Adrenal gland (tissue), 19 donors: ENCODE measurements at places on chromosomes 16 and 17. TPM values are rescaled to one million over a fixed set of nuclear protein-coding genes. Genes with fewer than 3 reads are reported as not detected.

GRCh38 chr17:8338753-8339140, 893 bp upstream of the ODF4 start:
- DNase-seq, result no peak
- H3K4me1 ChIP-seq, result no peaks in the 10 kb centered on the region
- no peaks in the 10 kb centered on the region for H3K27me3 ChIP-seq
- no peaks in the 10 kb centered on the region for H3K36me3 ChIP-seq

Gene CARD14
- total RNA-seq, result 1.1 TPM

GRCh38 chr17:48241131-48241591, 133.6 kb downstream of the SNX11 start:
- H3K27ac ChIP-seq, result no peak overlapping the region
- H3K4me3 ChIP-seq, result no peak overlapping the region
- H3K27me3 ChIP-seq, result no peaks in the 10 kb centered on the region
- no peaks in the 10 kb centered on the region for H3K36me3 ChIP-seq

DNA sequence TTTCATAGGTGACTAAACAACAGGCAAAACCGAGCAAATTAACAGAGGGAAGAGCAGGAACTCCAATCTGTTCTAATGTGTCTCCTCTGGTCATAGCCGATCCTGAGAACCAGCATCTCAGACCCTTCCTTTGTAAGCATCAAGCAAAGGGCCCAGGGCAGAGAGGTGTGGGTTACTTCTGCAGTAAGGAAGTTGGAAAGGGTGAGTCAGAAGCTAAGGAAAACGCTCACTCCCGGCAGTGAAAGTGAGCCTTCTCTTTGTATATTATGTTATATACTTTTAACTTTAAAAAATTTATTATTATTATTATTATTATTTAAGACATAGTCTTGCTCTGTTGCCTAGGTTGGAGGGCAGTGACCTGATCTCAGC, 77.7 kb downstream of the MRM3 start:
- no peak overlapping the region for H3K27ac ChIP-seq
- H3K4me3 ChIP-seq, result no peak overlapping the region
- DNase-seq, result no peak
- no peaks in the 10 kb centered on the region for H3K4me1 ChIP-seq
- H3K27me3 ChIP-seq, result no peaks in the 10 kb centered on the region

Gene SOX9
- 5.7 TPM for total RNA-seq

DNA sequence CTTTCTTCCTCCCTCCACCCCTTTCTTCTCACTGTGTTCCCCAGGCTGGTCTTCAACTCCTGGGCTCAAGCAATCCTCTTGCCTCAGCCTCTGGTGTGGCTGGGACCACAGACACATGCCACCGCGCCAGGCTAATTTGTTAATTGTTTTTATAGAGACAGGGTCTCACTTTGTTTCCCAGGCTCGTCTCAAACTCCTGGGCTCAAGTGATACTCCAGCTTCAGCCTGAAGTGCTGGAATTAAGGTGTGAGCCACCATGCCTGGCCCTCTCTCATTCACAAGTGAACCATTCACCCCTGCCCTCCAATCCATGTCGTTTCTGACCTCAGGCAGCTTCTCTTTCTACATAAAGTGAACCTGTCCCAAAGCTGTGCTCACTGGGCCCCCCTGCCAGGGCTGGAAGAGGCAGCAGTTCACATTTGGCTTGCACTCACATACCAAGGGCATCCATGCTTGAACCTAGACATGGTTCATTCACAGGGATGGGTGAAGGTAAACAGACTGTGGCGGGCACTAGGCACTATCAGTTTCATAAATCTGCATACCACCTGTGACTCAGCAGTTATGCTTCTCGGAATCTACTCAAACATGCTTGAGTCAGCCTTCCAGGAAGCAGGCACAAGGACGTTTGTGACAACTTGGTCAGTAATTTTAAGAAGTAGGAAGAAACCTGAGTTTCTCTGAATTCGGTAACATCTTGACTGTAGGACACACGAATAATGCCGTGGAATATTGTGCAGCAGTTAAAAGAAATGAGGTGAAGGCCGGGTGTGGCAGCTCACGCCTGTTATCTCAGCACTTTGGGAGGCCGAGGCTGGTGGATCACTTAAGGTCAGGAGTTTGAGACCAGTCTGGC, 6.0 kb upstream of the RNF213 start:
- no peak overlapping the region for H3K4me3 ChIP-seq
- peaks cover 14% of the 10 kb centered on the region for H3K4me1 ChIP-seq
- H3K27ac ChIP-seq, result peak overlapping the region; percentile 85
- H3K27me3 ChIP-seq, result no peaks in the 10 kb centered on the region
- peak; percentile 84 for DNase-seq

DNA sequence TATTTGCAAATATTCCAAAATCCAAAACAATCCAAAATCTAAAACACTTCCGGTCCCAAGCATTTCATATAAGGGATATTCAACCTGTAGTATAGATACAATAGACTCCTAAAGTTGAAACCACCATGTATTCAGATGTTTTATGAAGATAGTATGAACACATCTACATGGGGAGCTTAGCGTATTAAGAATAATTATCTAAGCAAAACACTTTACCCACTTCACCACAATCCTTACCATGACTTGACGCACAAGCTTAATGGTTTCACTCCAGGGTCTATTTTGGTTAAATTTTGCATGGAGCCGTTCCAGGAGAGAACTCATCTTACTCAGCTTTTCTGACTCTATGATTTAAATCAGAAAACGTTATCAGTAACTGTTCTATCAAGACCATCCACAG, 3.5 kb downstream of the MED1 start:
- peaks cover 19% of the 10 kb centered on the region for H3K4me1 ChIP-seq
- no peaks in the 10 kb centered on the region for H3K27me3 ChIP-seq
- DNase-seq, result no peak
- no peak overlapping the region for H3K4me3 ChIP-seq

DNA sequence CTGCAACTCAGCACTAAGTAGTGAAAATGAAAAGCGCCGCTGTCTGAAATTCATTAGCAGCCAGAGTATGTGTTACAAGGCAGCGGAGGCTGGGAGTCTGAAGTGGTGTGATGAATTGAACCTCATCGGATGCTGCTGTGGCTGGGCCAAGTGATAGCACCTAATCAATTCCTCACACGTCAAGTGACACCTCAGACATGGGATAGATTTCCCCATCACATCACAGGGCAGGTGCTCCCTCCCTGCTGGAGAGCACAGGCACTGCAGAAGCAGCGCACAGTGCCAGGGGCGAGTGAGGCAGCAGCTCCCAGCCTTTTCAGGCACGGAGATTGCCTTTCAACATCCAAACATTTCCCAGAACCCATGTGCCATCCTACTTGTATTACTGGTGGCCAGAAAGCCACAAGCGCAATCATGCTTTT, 32.2 kb downstream of the DRC3 start:
- H3K36me3 ChIP-seq, result no peaks in the 10 kb centered on the region
- H3K4me3 ChIP-seq, result no peak overlapping the region
- DNase-seq, result no peak
- no peaks in the 10 kb centered on the region for H3K27me3 ChIP-seq
- no peaks in the 10 kb centered on the region for H3K4me1 ChIP-seq
- H3K27ac ChIP-seq, result no peak overlapping the region

DNA sequence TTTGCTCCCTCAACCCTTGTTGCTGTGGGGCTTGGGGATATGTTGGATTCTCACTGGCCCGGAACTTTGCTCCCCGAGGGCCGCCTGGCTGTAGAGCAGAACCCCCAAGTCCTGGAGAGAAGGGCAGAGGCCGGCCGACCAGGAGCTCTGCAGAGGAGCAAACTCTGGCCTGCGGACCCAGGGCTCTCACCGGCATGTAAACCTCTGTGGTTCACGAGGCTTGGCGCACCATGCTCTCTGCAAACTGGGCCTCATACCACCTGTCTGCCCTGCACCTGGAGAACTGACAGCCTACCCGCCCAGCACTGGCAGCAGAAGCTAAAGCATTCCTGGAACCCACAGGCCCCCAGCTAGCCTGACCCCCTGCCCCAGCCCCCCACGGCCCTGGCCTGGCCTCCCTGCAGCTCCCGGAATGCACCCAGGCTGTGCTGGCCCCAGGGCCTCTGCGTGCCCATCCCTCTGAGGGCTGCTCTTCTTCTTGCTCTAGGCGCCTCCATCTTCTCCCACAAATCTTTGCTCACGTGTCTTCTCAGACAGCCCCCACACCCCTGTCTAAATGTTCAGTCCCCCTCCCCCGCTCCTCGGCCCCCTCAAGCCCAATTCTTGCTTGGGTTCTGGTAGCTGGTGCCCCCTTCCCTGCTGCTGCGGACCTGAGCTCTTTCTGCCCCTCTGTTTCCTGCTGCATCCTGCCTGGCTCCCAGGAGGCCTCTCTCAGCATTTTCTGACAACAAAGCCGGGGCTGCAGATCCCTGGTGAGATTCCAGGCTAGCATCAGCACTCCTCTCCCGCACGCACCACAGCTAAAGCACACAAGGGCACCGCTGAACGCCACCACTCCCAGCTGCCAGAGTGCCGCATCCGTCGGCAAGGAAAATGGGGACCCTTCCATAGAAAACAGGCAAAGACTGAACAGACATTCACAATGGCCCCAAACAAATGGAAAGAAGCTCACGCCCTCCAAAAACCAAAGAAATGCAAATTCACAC, 23.3 kb downstream of the ACTG1 start:
- H3K27ac ChIP-seq, result no peak overlapping the region
- no peaks in the 10 kb centered on the region for H3K36me3 ChIP-seq
- no peak overlapping the region for H3K4me3 ChIP-seq
- DNase-seq, result no peak
- H3K27me3 ChIP-seq, result no peaks in the 10 kb centered on the region

- no peaks in the 10 kb centered on the region for H3K27me3 ChIP-seq
- no peak overlapping the region for H3K4me3 ChIP-seq
- no peaks in the 10 kb centered on the region for H3K36me3 ChIP-seq
- H3K27ac ChIP-seq, result no peak overlapping the region
- no peak for DNase-seq
These were observed 40.1 kb downstream of the NLRC5 start for GRCh38 chr16:57029161-57030160.

Gene WFIKKN2
- 1.4 TPM for total RNA-seq

- H3K27ac ChIP-seq, result no peak overlapping the region
- H3K36me3 ChIP-seq, result no peaks in the 10 kb centered on the region
- DNase-seq, result no peak
- H3K4me3 ChIP-seq, result no peak overlapping the region
- H3K4me1 ChIP-seq, result no peaks in the 10 kb centered on the region
These were observed 4.8 kb upstream of the GLG1 start for GRCh38 chr16:74611721-74612120.

Gene ENPP7
- not detected for total RNA-seq

DNA sequence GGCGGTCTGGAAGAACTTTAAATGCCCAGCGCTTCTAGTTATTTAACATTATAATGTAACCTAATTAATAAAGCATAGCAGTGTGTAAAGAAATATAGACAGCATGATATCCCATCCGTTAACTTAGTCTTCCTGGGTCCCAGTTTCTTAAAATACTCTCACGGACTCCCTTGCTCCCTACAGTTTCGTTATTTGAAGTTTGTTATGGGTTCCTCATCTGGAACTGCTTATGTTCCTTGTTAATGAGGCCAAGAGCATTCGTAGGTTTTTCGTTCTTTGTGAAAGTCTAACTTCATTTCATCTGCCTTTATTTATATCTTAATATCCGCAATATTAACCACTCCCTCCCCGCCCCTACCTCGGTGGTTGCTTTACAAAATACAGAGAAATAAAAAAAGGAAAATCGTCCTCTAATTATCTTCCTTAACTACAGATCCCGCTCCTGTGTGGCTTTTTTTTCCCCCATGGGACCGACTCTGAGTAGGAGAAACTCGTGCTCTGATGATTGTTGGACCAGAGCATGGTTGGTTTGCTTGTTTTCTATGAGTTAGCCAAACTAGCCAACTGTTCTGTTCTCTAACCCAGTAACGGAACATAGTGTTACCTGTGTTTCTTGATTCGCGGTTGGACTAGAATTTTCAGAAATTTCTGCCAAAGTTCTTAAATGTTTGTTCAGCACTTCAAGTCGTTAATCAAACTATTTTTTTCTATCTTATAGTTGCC, 863 bp downstream of the ADPRM start:
- no peaks in the 10 kb centered on the region for H3K27me3 ChIP-seq
- DNase-seq, result peak; percentile 8
- no peaks in the 10 kb centered on the region for H3K36me3 ChIP-seq

DNA sequence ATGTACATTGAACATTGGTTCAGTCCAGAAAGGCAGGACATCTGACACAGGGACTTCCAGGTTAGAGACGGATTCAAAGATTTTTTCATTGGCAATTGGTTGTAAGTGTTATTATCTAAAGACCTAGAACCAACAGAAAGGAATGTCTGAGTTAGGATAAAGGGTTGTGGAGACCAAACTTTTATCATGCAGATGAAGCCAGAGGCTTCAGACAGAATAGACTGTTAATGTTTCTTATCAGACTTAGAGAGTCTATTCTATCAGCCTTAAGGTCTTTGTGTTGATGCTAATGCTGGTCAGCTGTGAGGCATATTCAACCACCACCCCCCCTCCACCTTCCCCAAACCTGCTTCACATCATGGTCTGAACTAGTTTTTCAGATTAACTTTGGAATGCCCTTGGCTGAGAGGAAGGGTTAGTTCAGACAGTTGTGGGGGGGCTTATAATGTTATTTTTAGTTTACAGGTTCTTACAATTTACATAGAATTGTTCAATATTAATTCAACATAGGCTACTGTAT, 2.1 kb upstream of the ITGB3 start:
- peaks cover 12% of the 10 kb centered on the region for H3K4me1 ChIP-seq
- no peak overlapping the region for H3K27ac ChIP-seq
- no peak for DNase-seq
- H3K36me3 ChIP-seq, result no peaks in the 10 kb centered on the region
- no peak overlapping the region for H3K4me3 ChIP-seq

Gene FOXJ1
- not detected for total RNA-seq

DNA sequence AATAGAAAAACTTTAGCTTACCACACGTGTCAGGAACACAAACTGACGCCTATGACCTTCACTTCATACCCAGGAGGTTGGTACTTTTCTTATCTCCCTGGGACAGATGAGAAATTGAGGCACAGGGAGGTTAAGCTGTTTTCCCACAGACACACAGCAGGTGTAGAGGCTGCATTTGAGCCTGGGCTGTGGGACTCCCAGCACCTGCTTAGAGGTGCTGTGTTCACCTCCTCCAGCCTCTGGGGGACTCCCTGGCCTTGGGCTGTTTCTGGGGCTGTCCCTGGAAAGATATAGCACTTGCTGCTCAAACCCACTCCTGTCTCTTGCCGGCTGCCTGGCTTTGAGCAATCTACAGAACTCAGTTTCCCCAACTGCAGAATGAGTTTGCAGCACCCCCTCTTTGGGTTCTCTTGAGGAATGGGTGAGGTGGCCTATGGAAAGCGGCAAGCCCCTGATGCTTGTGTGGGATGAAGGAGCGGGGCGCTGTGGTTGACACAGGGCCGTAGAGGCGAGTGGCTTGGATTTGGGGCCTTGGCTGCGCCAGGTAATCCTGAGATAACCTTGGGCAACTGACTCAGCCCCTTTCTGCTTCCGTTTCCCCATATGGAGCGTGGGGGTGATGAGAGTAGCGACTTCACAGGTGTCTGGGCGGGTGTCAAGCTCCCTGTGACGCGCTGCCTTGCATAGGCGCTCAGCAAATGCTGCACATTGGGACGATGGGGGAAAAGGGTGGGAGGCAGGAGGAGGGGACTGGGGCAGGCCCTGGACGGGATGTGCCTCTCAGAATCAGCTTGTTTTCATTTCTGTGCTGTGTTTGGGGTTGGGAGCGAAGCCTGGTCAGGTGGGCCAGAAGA, 104.5 kb upstream of the CIBAR2 start:
- peak; percentile 37 for DNase-seq
- H3K4me3 ChIP-seq, result no peak overlapping the region
- H3K4me1 ChIP-seq, result peaks cover 47% of the 10 kb centered on the region
- no peak overlapping the region for H3K27ac ChIP-seq
- H3K36me3 ChIP-seq, result no peaks in the 10 kb centered on the region

GRCh38 chr16:67264277-67264676, 15.1 kb upstream of the PLEKHG4 start:
- no peak overlapping the region for H3K27ac ChIP-seq
- H3K4me1 ChIP-seq, result no peaks in the 10 kb centered on the region
- peaks cover 5% of the 10 kb centered on the region for H3K27me3 ChIP-seq
- no peak overlapping the region for H3K4me3 ChIP-seq
- no peaks in the 10 kb centered on the region for H3K36me3 ChIP-seq
